ENCODE measurements at places on chromosomes 13 and 19.

DNA sequence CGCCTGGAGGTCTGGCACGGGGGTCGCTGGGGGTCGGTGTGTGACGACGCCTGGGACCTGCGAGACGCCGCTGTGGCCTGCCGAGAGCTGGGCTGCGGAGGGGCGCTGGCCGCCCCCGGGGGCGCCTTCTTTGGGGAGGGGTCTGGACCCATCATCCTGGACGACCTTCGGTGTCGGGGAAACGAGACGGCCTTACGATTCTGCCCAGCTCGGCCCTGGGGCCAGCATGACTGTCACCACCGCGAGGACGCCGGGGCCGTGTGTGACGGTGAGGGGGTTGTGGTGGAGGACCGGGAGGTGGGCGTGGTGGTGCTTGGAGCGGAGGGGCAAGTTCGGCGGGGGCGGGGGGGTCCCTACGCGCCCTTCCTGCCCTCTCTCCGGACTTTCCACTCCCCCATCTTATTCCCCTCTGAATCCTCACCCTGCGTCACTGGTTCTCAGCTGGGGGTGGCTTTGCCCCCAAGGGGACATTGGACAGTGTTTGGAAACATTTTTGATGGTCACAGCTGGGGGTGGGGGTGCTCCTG, 5.5 kb downstream of the SSC5D start:
- no peak for DNase-seq

DNA sequence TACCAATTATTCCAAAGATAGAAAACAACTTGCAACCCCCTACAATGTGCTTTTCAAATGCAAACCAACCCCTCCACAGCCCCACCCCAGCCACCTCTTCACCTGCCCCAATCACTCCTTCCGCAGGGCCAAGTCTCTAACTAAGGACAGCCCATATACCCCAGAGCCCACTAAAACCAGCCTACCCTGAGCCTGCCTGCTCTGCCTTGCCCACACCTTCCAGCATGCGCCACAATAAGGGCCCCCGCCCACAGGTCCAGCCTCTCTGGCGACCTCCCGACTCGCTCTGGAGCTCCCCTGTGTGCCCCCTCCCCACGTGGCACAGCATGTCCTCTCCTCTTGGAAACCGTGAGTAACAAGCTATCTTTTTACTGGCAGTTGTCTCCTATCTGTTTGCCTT, 42.8 kb upstream of the MEDAG start:
- no peak for DNase-seq

DNA sequence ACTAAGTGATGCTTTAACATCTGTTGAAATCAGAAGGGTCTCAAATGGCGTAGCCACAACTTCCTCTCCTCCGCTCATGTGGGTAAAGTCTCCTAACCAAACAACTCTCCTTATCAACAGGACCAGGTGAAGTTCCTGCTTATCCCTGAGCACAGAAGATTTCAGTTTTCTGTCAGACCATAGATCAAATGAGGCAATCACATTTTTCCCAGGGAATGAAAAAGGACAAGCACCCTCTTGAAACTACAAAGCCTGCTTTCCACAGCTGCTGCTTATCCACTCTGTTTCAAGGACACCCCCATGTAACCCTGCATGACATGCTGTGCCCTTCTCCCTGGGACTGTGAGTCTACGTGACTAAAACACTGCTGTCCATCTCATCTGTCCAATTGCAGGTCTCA, 788.3 kb upstream of the SLITRK5 start:
- DNase-seq: no peak

DNA sequence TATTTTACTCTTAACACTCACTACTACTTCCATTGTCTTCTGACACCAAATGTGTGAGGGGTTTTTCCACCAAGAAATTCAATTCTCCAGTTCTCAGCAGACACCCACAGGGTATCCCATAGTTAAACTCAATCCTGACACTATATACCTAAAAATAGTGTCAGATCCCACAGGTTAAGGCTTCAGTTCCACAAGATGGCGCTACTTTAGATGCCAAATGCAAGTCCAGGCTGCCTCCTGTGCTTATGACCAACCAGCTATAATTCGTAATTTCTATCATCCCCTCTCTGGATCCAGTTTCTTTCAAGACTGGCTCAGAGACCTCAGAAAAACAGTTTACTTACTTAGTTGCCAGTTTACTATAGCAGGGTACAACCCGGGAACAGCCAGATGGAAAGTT, 1146.2 kb upstream of the SPRY2 start:
- DNase-seq: no peak

GRCh38 chr19:16569609-16570320, 2.5 kb downstream of the SLC35E1 start:
- DNase-seq: no peak

DNA sequence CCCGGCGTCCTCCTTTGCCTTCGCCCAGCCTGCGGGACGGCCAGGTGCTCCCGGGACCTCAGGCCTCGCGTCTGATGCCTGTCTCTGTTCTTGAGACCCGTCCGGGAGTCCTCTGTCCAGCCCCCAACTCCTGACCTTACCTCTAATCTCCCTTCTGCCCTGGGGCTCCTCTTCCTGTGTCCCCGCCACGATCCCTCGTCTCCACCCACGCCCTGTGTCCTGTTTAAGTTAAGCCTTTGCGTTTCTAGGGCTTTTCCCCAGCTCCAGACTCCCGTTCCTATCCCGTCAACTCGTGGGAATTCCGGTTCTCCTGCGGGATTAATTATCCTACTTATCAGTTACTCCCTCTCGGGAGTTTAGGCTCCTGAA, 686 bp downstream of the LENG8 start:
- DNase-seq: no peak

- DNase-seq: no peak
Measured at GRCh38 chr19:47003611-47004465, 15.8 kb upstream of the NPAS1 start.

DNA sequence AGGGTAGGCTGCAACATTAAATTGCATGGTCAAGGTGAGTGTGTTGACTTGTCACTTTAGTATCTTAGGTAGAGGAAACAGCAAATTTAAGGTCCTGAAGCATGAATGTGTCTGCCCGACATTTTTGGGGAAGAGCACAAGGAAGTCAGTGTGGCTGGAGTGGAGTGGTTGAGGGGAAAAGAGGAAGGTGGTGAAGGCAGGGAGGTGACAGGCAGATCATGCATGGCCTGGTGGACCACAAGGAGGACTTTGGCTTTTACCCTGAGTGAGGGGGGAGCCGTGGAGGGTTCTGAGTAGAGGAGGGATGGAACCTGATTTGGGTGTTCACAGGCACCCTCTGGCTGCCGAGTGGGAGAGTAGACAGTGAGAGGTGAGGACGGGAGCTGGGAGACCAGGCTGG, 168.0 kb downstream of the IER2 start:
- no peak for DNase-seq

DNA sequence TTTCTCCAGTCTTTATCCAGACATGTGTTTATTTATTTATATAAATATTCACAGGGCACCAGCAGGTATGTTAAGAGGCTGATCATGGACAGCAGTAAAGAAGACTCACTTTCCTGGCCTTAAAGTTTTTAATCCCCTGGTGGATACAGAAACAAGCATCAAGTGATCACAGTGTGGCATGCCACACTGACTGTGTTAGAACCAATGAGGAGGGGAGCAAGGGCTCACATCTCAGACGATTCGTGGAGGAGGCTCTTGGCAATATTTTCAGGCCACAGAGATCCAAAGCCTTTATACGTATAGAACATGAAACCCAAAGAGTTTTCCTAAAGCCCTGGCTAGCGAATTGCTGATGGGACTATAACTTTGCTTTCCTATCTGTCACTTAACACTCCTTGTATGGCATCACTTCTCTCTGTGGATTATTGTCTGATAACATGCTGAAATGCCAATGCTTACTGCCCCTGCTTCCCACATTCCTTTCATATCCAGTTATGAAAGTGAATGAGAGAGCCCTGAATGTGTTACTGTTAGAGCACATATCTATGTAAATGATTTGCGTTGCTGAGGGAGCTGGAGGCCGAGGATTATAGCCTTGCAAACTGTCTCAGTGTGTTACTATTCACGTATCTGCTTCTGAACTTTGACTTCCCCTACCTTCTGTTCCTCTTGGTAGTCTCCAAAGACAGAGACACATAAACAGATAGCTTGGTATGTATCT, 37.6 kb downstream of the POLR1D start:
- DNase-seq: no peak

DNA sequence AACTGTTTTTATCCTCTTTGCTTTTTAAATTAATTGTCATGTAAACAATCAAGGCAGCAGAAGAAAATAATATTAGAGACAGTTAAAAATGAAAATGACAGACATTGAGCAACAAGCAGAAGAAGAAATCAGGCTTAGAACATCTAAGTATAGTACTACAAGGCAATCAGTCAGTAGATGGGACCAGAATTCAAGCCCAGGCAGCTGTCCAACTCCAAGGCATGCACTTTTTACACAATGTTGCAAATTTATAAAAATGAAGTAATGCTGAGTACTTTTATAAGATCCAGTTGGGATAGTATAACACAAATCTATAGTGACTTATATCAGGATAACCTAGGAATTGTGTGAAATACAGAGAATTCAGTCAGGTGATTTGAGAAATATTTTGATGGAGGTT, 2815.8 kb downstream of the PCDH9 start:
- no peak for DNase-seq

DNA sequence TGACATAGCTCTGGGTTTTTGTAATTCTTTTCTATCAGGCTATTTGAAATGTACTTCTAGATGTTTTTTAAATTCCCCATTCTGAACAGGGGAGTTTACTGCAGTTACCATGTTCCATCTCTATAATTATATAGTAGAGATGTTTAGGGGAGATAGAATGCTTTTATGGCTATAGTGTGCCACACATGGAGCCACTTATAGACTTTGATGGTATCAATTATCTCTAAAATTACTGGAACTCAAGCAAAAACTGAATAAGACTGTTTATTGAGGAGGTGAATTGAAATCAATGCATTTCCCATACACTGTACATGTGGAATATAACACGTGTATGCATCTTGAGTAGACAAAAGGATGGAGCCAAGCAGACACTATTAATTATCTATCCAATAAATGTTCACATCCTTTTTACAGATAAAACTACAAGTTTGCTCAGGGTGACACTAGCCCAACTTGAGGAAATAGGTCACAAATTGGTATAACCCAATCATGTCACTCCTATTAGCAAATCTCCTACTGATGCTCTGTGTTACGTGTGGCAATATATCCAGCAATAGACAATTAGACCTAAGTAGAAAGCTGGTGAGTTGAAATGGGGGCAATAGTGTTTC, 1882.6 kb downstream of the PCDH9 start:
- DNase-seq: no peak

GRCh38 chr19:49231804-49232203, 74.2 kb downstream of the TRPM4 start:
- no peak for DNase-seq

- no peak for DNase-seq
Measured at GRCh38 chr13:32255724-32256109, 59.4 kb downstream of the ZAR1L start.

DNA sequence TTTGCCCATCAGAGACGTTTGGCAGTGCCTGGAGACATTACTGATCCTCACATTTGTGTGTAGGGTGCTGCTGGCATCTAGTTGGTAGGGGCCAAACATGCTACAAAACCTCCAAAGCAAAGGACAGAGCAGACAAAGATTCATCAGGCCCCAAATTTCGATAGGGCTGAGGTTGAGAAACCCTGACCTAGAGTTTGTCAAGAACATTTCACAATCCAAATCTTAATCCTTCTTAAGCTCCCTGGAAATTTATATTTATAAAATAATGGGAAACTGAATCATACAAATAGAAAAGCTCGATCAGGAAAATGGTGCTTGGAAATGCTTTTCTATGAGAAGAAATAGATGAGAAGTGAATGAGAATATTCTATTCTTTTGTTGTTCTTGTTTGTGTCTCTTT, 273.6 kb downstream of the DCT start:
- no peak for DNase-seq

DNA sequence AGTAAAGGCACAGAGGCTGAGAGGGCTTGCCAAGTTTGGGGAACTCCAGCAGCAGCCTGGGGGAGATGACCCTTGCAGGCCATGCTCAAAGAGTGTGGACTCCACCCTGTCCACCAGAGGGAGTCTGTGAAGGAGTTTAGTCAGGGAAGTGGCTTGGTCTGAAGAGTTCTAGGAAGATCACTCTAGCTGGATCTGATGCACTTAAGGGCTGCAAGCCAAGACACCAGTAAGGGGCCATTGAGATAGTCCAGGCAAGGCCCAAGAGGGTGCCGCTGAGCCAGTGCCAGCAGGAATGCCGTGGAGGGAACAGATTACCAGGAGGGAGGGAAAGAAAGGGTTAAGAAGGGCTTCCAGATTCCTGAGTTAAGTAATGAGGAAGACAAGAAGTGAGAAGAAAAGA, 68.7 kb downstream of the ZAR1L start:
- DNase-seq: peak; percentile 21

GRCh38 chr19:14972676-14973075, 7.0 kb downstream of the SLC1A6 start:
- no peak for DNase-seq

- no peak for DNase-seq
Measured at GRCh38 chr13:45833242-45833641, 18.3 kb downstream of the SIAH3 start.

DNA sequence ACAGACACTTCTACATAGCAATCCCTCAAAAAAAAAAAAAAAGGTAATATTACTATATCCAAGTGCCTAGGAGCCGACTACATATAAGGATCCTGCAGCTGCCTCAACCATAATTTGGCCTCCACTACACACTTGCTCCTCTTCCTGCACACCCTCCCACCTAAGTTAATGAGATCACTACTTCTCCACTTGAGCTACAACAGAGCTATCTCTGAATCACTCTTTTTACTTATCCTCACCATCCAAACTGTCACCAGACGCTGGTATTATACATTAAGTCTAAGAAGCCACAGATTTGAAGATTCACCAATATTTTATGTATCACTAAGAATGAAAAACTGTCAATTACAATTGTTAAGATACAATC, 8.3 kb downstream of the OBI1 start:
- DNase-seq: no peak

- DNase-seq: no peak
Measured at GRCh38 chr13:31699650-31700049, 39.7 kb upstream of the RXFP2 start.

GRCh38 chr19:39494661-39495060, 4.1 kb upstream of the DLL3 start:
- DNase-seq: no peak

- no peak for DNase-seq
Measured at GRCh38 chr13:98619556-98619955, 42.6 kb upstream of the STK24 start.

- no peak for DNase-seq
Measured at GRCh38 chr19:2750808-2751437, 11.1 kb upstream of the SLC39A3 start.

GRCh38 chr19:8403820-8404109, 9.3 kb upstream of the MARCHF2 start:
- no peak for DNase-seq

- DNase-seq: no peak
Measured at GRCh38 chr19:16284505-16284904, 40.1 kb upstream of the KLF2 start.

DNA sequence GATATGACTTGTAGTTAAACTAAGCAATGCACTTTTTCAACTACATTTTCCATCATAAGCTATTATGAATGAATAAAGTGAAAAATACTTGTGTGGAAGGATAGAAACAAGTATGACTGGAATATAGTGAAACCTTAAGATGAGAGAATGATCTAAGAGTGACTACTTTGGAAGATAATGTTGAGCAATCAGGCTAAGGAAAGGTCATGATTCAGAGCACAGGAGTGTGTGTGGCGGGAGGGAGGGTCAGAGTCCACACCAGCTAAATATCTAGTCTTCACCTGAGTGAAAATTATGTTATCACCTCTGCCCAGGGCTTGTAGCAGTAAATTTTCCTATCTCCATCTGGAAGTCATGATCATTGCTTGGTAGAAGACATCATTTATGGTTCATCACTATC, 833.4 kb upstream of the ATXN8OS start:
- no peak for DNase-seq

Data from stimulated activated CD4-positive, alpha-beta T cell treated with anti-CD3 and anti-CD28 coated beads, Interleukin-4, amount 100 ng/mL, for 1 hour (primary cell).